ENCODE measurements at places on chromosomes 16 and 17. TPM values are rescaled to one million over a fixed set of nuclear protein-coding genes. Genes with fewer than 3 reads are reported as not detected.

Gene SLC5A11
- 0.81 TPM for total RNA-seq

Gene CTRL
- total RNA-seq: 15.6 TPM

Gene NT5M
- total RNA-seq: 4.5 TPM

Gene CTRB2
- not detected for total RNA-seq

Gene SNAI3
- 0.42 TPM for total RNA-seq

Gene SYNGR3
- 43.6 TPM for total RNA-seq

Gene CCDC40
- total RNA-seq: not detected

Gene C16orf78
- not detected for total RNA-seq

DNA sequence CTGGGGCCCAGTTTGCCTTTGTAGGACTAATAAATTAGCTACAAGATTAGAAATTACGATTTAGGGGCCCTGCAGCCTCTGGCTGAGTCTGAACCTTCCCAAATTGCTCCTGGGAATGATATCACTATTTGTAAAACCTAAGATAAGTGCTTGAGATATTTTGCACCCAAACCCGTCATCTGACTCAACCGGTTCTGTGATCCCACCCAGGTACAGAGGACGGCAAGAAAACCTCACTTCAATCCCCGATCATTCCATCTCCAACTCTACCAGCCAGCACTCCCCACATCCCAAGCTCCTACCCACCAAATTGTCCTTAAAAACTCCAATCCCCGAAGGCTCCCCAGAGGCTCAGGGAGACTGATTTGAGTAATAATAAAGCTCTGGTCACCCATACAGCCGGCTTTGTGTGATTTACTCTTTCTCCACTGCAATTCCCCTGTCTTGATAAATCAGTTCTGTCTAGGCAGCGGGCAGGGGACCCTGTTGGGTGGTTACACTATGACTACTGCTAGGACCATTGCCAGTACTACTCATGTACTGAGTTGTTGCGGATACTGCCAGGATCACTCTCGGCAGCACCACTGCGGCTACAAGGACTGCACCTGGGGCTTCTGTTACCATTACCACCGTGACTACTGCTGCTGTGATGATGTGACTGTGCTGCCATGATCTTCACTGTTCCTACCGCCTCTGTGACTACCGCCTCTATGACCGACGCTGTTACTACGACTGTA, 73.1 kb downstream of the IRF8 start:
- no peak for DNase-seq

DNA sequence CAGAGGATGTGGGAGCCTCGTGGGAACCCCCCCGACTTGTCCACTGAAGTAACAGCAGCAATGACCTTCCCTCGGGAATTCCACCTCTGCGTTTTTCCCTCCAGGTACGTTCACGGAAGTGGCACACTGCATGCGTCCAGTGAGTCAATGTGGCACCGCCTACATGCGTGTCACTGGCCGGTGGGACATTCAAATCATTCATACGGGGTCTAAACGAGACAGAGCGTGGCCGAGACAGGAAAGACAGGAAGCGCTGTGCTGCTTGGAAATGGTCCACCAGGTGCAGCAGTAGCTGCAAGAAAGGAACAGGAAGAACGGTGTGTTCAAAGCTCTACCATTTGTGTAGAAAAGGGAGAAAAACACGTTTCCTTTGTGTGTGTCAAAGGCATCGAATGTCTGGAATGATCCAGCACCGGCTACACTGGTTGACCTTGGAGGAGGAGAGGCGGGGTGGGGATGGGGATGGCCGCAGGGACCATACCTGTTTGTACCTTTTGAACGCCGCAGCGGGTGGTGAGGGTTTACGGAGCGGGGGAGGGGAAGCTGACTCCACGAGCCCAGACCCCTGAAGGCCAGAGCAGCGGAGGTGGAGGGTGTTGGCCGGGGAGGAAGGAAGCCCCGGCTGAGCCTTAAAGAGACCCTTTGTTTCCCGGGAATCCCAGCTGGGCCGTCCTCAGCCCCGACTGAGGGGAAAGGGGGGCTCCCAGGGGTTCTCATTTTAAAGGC, 1.7 kb upstream of the PGAP6 start:
- no peak for DNase-seq

GRCh38 chr16:81273223-81273950, 34.9 kb downstream of the BCO1 start:
- no peak for DNase-seq

DNA sequence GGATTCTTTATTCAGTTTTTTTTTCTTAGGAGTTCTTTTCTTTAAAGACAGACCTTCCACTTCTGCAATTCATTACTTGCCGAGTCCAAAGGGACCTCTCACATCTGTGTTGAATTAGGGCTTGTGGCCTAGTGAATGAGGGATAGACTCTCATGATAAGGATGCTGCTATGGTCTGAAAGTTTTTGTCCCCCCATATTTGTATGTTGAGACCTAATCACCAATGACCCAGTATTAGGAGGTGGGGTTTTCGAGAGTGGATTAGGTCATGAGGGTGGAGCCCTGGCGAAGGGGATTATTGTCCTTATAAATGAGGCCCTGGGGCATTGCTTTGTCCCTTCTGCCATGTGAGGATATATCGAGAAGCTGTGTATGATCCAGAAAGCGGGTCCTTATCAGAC, 9.5 kb downstream of the KRT12 start:
- no peak for DNase-seq

DNA sequence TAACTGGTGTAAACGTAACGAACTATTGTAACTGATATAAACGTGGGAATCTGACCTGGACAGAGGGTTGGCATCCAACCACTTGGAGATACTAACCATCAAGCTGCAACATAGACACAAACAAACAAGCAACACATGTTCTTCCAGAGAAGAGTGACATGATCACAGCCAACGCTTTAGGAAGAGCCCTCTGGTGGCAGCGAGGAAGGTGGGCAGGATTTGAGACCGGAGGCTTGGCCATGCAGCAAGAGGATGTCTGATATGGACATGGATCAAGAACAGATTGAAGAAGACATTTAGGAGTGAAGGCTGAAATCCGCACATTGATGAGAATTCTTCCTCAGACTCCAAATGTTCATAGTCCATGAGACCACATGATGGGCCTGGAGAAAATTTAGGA, 40.3 kb upstream of the TNRC6A start:
- DNase-seq: no peak

- DNase-seq: no peak
These were observed 18.1 kb upstream of the GHDC start for GRCh38 chr17:42212382-42212781.

GRCh38 chr16:70598937-70599503, 47.3 kb upstream of the IL34 start:
- no peak for DNase-seq

- DNase-seq: no peak
These were observed 22.3 kb downstream of the CDR2 start for GRCh38 chr16:22352140-22352539.

DNA sequence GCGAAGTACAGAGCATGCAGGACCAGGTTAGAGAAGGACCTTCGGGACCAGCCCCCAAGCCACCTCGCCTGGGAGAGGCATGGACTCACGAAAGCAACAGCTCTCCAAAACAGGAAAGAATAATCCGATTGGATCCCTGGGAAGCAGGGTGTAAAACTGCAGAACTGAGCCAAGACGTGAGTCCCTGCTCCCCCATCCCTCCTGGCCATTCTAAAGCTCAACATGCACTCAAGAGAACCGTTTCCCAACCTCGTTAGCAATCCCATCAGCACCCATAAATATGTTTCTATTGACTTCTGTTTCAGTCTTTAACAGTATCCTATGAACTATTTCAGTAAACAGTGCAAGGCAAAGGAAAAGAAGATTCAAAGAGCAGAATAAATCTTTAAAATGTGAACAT, 167.0 kb downstream of the COPRS start:
- DNase-seq: no peak

DNA sequence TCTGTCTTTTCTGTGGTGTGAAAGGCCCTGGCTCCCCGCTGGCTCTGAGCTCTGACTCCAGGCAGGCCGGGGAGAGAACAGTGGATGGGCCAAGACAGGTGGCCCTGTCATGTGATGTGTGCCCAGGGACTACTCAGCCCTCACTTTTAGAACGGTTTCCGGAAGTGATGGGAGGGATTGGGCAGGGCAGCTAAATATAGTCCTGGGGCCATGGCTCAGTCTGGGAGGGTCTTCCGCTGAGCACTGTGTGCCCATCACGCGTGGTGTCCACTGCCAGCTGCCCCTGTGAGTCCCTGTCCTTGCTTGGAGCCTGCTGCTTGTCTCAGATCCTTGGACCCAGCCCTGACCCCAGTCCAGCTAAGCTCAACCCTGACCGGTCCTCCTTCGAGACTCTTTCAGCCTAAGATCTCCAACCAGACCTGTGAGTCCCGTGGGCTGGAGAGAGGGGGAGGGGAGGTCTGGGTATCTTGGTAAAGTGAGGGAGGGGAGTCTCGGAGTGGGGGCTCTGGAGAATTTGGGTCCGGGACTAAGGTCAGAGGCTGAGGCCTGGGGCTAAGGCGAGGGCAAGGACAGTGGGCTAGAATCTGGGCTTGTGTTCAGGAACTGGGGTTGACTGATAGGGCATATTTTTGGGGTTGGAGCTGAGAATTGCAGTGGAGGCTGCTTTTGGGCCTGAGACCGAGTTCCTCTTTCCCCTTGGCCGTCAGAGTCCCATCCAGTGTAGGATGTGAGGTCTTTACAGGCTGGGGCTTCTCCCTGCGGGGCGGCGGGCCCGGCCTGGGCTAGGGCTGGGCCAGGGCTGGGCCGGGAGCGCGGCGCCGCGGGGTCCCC, at the start of gene TRIM72:
TRIM72 (plus strand) TSS at position 243 of the 831 bp plus-strand sequence. CDS start 620 bp downstream, outside the sequence.
- no peak for DNase-seq

DNA sequence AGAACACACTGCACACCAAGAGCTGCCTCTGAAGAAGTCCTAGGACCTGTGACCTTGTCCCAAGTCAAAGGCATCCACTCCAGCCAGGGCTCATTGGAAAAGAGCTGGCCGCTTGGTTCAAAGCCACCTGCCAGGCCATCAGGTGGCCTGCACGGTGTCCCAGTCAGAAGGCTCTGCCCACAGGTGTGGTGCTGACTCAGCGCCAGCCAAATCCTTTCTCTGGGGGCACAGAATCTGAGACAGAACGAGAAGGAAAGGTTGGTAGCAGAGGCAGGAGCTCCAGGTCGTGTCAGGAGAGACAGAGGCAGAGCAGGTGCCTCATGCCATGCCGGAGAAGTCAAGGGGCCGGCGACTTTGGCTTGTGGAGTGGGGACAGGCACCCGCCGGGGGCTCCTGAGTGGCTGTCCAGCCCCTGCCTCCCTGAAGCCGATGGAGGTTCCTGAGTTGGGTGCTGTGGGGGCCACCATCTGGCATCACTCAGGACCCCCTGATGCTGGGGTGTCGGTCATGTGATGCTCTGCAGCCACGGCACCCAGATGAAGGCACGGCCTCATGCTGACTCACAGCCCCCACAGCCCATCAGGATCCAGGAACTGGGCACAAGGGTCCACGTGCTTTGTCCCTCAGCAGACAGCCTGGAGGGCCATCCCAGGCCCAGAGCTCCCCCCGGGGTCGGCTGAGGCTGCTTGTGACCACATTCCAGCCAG, 128.1 kb upstream of the FOXF1 start:
- no peak for DNase-seq

DNA sequence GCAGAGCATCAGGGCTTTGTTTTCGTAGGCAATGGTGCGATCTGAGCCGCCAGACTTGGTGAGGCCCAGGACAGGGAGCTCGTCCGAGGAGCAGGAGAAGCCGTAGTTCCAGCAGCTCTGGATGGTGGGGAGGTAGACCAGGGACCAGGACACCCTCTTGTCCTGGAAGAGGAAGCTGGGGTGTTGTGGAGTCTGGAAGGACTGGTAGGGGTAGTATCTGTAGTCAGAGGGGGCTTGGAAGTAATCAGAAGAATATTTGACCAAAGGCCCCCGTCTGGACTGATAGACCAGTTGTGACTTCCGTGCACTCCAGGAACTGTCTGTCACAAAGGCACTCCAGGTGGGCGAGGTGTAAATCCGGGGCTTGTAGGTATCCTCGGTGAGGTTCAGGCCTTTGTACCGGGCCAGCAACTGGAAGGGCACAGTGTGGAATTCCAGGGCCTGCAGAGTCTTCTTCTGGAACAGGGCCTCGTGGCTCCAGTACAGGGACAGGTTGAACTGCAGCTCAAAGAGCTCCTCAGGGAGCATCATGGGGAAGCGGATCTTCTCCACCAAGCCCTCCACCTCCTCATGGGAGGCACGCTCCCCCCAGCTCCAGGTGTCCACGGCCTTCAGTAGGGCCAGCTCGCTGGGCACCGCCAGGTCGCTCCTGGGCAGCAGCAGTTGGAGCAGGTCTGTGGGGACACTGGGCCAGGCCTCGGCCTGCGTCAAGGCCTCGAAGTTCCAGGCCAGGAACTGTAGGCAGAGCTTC, 7.8 kb downstream of the LGALS3BP start:
- no peak for DNase-seq
